NCI-H2081 treated with DMSO at 0.1 percent for 48 hours (cell line): ENCODE measurements at places on chromosomes 16 and 17.

DNA sequence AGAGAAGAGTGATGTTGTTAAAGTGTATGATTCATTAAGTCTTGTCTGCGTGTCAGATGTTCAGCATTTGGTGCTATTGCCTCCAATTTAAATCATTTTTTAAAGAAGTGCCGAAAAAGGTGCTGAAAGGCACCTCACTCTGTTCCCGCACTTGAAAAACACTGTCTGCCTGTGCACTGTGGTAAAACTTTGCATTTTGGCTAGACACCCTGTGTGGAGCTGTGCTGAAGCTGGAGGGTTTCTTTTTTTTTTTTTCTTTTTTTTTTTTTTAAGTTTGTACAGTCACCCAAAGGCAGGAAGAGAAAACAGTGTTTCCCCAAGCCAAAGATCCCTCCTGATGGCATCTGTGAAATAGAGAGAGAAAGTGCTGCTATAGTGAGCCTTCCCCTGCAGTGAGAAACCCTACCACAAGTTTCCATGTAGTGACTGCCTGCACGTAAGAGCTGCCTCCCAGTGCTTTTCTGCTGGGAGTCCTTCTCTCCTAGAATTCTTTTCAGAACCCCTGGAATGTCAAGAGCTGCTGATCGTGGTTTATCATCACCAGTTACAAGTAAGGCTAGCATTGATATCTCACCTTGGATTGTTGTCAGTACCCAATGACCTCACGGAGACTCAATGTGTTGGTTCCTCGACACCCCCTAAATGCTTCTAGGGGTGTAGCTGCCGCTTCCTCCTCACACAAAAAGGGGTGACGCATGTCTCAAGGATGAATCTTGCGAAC, 116.0 kb upstream of the SOX9 start:
- DNase-seq = no peak

GRCh38 chr16:66270333-66270927, 96.1 kb upstream of the CDH5 start:
- DNase-seq = no peak

DNA sequence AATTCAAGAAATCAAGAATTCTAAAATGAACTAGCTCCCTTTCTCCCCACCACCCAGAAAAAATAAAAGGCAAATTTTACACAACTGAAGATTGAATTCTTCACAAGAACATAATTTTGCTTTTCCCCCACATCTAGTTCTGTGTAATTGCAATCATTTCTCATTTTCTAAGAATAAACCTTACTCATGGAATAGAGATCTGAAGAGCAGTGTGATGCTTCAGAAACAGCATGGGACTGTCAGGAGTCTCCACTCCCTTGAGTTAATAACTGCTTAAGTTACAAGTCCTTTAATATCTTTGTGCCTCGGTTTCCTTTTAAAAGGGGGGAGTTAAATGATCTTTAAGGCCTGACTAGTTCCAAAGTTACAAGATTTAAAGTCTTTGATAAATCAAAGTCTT, 53.7 kb downstream of the CACNG1 start:
- DNase-seq = no peak

DNA sequence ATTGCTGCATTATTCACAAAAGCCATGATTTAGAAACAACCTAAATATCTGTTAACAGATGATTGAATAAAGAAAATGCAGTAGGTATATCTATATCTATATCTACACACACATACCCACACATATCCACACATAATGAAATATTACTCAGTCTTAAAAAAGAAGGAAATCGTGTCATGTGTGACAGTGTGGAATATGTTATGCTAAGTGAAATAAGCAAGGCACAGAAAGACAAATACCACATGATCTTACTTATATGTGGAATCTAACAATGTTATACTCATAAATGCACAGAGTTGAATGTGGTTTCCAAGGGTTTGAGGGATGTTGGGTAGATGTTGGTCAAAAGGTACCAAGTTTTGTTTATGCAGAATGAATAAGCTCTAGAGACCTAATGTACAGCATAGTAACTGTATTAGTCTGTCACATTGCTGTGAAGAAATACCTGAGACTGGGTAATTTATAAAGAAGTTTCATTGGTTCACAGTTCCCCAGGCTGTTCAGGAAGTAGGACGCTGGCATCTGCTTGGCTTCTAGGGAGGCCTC, 156.1 kb downstream of the FTO start:
- DNase-seq = no peak

GRCh38 chr17:21295036-21295952, 10.8 kb downstream of the MAP2K3 start:
- DNase-seq = no peak
